ENCODE measurements at places on chromosomes 5 and 9.

DNA sequence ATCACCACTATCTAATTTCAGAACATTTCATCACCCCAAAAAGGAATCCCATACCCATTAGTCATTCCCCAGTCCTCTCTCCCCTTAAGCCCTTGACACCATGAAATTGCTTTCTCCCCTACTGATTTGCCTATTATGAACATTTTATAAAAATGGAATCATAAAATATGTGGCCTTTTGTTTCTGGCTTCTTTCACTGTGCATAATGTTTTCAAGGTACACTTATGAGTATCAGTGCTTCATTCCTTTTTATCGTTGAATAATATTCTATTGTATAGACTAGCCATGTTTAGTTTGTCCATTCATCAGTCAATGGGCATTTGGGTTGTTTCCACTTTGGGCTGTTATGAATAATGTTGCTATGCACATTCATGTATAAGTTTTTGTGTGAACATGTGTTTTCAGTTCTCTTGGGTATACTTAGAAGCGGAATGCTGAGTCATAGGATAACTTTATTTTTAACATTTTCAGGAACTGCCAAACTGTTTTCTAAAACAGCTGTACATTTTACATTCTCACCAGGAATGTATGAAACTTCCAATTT lies 40.4 kb upstream of the FGF1 start:
- peak; percentile 83 for DNase-seq

DNA sequence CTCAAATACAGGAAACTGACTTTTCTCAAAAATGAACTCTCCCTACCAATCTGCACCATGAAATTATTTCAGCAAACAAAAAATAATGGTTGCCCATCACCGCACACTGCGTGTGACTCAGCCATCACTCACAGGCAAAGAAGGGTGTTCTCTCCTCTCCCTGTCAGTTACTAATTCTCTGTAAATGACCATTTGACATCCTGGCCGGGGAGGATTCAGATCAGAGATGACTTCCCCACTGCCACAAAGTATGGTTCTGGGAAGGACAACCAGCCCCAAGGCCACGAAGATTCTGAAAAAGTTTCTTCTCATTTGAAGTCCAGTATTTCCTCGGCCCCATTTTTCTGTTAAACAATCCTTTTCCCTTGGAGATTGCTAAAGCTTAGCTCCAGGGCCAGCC lies 199.4 kb downstream of the AUH start:
- DNase-seq, result no peak

DNA sequence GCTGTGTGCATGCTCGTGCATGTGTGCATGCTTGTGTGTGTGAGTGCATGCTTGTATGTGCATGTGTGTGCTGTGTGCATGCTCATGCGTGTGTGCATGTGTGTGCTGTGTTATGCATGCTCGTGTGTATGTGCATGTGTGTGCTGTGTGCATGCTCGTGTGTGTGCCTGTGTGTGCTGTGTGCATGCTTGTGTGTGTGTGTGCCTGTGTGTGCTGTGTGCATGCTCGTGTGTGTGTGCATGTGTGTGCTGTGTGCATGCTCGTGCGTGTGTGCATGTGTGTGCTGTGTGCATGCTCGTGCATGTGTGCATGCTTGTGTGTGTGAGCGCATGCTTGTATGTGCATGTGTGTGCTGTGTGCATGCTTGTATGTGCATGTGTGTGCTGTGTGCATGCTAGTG lies 30.3 kb upstream of the SH3PXD2B start:
- DNase-seq, result no peak

GRCh38 chr9:134434894-134435506 lies 108.7 kb downstream of the RXRA start:
- DNase-seq, result peak; percentile 73

GRCh38 chr9:124256517-124257069 lies 1.2 kb upstream of the NEK6 start:
- peak; percentile 89 for DNase-seq

DNA sequence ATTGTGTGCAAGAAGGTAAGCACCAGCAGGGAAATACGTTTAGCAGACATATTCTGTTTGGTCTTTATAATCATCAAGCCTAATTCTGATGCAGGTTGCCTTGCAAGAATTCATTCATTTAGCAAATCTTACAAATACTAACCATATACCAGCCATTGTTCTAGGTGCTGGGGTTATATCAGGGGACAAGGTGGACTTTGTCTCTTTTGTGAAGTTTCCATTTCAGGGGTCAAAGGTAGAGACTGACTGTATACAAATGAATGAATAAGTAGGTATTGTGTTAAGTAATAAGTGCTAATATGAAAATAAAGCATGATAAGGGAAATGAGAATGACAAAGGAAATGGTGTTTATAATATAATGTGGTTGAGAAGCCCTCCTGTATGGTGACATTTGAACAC lies 64.0 kb downstream of the LNPEP start:
- no peak for DNase-seq

DNA sequence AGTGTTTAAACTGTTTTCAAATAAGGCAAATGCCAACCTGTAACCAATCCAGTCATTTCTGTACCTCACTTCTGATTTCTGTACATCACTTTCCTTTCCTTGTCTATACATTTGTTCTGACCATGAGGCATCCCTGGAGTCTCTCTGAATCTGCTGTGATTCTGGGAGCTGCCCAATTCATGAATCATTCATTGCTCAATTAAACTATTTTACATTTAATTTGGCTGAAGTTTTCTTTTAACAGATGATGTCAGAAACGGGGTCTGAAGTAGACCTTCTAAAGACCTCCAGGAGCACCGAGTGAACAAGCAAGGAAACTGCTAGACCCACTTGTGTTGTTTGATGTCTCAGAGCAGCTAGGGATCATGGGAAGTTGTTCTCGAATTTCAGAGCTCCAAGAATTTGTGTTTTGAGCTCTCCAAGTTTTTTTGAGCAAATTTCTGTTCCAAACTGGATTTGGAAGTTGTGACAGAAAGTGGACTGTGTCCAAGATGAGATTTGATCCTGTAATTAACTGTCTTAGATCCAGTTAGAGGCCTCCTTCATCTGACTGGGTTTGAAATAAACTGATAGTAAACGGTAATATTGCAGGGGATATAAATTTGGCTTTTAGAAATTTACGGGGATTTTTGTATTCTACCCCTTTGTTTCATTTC lies 490.8 kb upstream of the ST8SIA4 start:
- DNase-seq, result no peak

GRCh38 chr9:3446313-3446712 lies 79.5 kb downstream of the RFX3 start:
- DNase-seq, result no peak

DNA sequence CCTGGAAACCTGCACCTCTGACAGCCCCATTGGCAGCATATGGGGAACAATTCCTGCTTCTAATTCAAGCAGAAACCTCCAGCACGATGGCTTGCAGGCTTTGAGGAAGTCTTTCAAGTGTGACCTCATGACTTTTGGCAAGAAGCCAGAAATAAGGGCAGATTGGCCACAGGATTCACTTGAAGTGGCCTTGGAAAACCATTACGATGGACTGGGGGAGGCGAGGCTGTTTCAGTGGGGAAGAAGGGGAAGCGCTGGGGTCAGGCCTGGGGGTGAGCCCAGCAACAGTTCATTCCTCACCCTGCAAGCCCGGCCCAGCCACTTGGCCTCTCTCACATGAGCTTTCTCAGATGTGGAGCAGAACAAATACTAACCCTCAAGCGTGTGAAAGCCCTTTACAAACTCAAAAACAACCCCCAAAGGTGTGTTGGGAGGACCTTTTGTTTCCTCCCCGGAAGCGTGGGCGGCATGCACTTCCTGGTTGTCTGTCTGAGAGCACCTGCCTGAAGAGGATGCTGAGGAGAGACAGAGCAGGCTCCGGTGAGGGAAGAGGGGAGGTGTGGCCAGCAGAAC lies 26.9 kb upstream of the EEIG1 start:
- no peak for DNase-seq

DNA sequence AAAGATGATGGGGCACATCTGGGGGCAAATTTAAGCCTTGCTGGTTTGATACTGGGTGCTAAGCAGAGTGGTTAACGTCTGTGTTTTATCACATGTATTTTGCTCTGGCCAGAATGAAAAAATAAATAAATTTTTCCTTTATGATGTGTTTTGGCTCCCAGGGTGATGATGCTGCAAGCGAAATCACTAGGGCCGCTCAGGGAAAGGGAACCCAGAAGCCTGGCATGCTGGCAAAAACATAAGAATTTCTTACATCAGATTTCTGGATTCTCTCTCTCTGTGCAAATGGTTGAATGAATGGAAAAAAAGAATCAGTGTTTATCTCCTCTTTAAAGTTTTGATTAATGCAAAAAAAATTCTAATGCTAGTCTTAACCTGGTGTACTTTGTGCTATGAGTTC lies 1975.2 kb upstream of the C9orf72 start:
- DNase-seq, result no peak

GRCh38 chr9:1917396-1917935 lies 97.7 kb upstream of the SMARCA2 start:
- no peak for DNase-seq

GRCh38 chr5:136062366-136063274 lies 33.8 kb downstream of the TGFBI start:
- no peak for DNase-seq

DNA sequence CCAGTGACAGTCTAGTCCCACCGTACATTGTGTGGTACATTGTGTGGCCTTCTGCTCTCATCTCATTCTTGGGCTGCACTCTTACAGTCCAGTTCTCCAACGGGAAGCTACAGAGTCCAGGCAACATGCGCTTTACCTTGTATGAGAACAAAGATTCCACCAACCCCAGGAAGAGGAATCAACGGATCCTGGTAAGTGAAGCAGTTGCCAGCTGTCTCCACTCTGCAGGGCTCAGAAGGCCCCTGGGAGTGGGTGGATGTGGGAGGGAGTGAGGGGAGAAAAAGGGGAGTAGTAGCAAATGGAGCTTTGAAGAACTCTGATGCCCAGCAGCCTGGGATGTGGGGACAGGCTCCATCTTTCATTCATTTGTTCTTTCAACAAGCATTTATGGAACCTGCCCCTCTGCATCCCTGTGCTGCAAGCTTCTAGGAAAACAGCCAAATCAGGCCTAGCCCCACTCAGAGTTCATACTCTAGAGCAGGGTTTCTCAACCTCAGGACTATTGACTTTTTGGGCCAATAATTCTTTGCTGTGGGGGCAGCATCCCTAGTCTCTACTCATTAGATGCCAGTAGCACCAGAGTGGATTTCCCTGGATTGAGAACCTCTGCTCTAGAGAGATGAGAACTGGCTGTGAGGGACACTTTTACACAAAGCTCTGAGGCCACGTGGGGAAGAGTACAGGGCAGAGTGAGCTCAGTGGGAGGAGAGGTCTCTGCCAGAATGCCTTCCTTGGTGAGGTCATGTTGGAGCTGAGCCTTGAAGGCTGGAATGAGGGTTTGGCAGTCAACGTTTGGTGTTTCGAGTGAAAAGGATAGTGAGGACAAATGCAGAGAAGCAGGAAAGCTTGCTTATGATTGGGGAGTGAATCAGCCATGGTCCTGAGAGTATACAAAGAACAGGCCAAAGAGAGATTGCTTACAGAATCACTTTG lies 1.1 kb downstream of the POLR1E start:
- peak; percentile 98 for DNase-seq

DNA sequence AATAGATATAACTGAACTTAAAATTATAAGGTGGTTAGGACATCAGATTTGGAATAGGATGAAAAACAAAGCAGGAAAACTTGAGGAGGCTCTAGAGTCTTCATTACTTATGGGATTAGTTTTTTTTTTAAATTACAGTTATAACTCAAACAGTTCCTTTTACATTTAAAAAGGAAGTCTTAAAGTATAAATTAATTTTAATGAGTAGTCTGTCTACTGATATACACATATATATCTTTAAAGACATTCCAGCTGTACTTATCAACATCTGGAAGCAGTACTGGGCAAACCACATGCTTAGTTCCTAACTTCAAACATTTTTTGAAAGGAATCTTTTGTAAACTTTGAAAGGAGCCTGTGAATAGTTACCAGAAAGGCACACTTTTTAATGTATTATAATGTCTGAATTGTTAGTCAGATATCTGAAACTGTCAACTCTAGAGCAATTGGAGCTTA lies 6.0 kb downstream of the ACTBL2 start:
- DNase-seq, result no peak

DNA sequence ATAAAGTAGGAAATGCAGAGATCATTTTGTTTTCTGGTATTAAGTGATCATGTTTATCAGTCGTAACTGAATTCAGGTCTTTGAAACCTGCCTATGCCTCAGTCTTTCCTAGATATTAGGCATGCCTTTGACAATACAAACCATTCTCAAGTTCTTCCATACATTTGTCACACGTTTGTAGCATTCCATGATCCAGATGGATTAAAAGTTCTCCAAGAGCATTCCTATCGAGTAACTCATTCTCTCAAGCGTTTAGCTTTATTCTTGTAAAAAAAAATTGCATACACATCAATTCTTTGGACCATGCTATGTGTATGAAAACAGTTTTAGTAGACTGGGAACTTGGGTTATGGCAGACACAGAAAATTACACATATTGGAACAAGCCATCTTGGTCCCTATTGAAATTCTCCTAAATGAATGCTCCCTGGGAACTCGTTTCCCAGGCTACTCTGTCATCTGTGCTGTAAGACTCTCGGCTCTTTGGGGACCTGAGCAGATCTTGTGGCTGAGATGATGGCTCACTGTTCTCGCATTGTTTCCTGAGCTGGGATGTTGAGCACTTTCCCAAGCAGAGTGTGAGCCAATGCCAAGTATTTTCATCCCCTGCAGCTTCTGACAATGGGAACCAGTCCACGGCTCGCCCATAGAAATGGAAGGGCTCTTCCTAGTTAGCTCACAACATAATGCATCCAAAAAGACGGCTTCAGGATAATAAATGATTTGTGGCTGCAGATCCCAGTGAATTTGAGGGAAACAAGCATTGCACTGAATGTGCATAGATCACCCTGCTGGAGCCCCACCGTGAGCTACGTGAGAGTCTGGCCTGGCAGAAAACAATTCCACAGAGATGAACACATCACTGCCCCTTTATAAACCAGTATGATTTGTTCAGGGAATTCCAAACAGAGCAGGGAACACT lies 230.2 kb downstream of the IRX1 start:
- no peak for DNase-seq

- DNase-seq, result no peak
These were observed 61.4 kb downstream of the FOXD1 start for GRCh38 chr5:73387149-73387591.

- no peak for DNase-seq
These were observed 26.0 kb upstream of the TMEM171 start for GRCh38 chr5:73094415-73094814.

DNA sequence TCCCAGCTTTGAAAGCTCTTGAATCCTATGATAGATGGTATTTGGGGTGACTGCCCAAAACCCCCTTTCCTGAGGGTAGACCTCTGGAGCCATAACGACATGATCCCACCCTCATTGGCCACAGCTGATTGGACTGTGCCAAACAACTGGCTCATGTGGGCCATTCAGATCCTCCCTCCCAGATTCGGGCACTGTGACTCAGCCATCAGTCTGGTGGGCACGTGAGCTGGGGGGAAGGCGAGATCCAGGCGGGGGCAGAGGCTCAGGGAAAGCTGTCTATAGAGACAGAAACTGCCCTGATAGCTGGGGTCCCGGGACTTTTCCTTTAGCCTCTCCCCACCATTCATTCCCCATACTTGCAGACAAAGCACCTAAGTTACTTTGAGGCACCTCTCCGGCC lies 15.1 kb upstream of the NCS1 start:
- no peak for DNase-seq

GRCh38 chr5:141715346-141715905 lies 33.4 kb upstream of the ARAP3 start:
- DNase-seq, result no peak

- peak; percentile 80 for DNase-seq
These were observed 4.0 kb downstream of the ANKRD33B start for GRCh38 chr5:10567781-10568321.

Data from GM04503 (cell line).